CD4-positive, alpha-beta T cell treated with Interleukin-17A for 1 hour (primary cell): ENCODE measurements at places on chromosomes 12 and 14.

- DNase-seq, result no peak
Measured at GRCh38 chr12:62977883-62978282, 42.9 kb upstream of the PPM1H start.

- no peak for DNase-seq
Measured at GRCh38 chr14:79638672-79639266, 572.5 kb downstream of the DIO2 start.

DNA sequence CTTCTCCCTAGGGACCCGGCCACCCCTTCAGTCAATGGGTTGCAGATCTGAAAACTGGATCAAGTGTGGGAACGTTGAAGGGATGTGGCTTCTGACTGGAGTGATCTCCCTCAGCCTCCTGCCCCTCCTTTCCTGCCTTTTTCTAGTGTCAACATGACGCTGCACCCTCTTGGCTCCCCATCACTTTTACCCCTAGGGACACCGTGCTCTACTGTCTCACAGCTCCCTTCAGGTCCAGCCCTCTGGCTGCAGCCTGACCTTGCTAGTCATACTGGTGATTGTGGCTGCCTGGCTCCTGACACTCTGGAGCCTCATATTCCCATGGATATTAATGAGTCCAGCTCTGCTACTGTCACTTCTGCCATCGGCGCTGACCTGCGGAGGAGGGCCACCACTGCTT lies 51.5 kb upstream of the RASSF3 start:
- no peak for DNase-seq

DNA sequence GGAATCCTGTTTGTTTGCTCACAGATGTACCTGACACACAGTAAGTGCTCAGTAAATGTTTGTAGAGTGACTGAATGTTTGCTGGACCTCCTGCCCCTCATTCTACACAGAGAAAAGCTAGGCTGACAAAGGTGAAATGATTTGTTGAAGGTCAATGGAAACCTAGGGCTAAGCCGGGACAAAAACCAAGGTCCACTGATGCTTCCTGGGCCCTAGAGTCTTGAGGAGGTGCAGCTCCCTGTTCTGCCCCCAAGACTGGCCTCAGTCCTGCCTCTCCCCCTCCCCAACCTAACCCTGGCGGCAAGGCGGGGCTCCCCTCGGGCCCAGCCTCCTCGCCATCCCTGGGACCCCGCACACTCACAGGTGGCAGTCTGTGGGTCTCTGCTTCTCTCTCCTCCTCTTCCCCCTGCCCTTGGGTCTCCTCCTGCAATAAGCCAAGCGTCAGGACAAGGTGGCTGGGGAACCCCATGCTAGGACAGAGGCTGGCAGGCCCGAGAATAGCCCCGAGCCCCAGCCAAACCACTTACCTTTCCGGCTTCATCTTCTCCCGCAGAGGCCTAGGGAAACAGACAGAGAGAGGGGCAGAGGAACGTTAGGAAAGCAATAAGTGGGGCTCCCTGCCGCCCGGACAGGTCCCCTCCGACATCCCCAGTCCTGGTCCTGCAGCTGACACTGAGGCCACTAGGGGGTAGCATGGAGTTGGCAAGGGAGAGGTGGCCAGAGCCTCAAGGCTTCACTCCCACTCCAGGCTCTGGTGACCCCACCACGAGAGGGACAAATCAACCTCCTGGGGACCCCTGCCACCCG lies 9.3 kb downstream of the PGF start:
- peak; percentile 78 for DNase-seq

DNA sequence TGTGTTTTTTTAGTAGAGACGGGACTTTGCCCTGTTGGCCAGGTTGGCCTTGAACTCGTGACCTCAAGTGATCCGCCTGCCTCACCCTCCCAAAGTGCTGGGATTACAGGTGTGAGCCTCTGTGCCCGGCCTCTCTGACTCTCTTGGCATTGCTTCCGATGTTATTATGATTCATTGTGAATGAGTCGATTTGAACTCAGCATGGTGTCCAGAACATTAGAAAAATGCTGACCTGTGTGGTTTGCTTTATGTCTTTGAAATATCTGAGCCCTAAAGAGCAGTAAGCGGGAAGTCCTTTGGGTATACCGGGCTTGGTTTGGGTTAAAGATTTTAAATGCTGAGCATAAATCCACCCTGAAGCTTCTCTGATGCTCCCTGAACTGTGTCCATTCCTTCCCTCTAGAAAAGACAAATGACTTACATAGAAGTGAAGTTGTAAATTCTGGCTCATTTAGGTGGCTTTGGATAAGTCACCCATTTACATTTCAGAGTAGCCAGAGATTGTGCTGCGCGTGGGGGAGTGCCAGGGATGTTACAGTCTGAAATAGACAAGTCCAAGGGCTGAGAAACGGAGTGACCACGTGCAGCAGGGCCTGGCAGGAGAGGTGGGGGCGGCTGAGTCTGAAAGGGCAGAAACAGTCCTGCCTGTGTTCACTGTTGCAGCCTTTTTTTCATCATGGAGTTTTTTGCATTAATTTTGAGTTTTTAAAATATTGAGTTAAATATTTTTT lies 39.6 kb downstream of the SLC15A4 start:
- DNase-seq, result no peak

- no peak for DNase-seq
Measured at GRCh38 chr14:100892496-100893227, 10.9 kb downstream of the RTL1 start.

DNA sequence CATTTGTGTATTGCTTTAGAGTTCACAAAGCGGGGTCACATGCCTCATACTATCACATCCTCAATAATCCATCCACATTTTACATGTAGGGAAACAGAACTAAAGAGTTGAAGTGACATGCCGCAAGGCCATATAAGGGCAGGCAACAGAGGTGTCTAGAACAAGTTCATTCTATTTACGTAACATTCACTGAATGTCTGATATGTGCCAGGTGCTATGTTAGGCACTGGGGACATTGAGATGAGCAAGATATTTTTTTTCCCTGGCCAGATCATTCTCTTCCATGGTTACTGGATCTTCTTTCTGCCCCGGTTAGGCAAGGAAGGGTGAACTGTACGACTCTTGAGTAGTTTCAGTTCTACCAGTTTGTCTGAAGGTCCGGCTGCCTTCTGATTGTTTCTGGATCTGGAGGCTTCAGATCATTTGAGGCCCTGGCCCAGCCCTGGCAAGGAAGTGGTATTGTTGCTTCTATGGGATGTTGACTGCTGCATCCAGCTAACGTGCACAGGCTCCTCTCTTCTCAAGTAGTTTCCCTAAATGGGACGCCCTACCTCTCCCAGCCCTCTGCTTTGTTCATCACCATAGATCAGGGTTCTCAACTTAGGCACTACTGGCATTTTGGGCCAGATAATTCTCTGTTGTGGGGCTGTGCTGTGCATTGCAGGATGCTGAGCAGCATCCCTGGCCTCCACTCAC lies 12.1 kb downstream of the GPATCH2L start:
- no peak for DNase-seq

- no peak for DNase-seq
Measured at GRCh38 chr14:26217778-26218177, 380.1 kb downstream of the NOVA1 start.

DNA sequence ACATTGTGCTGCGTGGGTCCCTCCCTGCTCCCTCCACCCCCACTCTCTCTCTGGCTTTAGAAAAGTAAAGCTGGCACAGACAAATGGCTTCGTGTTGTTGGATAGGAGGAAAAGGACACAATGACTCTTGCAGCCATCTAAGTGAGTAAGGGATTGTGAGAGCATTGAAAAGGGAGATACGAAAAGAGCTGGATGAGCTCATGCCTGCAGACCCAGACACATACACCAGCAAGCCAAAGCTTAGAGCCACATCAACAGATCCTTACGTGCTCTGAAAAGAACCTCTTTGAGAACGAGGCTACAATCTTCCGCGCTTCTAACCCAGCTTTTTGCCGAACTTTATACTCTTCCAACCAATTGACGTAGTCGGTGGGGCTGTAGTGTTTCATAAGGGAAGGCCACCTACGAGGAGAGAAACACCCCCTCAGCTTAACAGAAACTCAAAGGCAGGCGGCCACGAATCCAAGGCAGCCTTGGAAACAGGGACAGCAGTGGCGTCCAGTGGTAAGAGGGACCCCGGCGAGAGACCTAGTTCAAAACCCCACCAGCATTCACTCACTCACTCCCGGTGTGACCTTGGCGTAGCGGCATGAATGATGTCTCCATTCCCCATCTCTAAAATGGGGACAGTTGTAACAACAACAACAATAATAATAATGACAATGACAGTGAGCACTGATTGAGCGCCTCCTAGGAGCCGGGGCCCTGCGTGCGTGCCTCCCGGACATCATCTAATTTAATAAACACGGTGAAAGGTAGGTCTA lies 1.1 kb downstream of the FBXO21 start:
- no peak for DNase-seq

DNA sequence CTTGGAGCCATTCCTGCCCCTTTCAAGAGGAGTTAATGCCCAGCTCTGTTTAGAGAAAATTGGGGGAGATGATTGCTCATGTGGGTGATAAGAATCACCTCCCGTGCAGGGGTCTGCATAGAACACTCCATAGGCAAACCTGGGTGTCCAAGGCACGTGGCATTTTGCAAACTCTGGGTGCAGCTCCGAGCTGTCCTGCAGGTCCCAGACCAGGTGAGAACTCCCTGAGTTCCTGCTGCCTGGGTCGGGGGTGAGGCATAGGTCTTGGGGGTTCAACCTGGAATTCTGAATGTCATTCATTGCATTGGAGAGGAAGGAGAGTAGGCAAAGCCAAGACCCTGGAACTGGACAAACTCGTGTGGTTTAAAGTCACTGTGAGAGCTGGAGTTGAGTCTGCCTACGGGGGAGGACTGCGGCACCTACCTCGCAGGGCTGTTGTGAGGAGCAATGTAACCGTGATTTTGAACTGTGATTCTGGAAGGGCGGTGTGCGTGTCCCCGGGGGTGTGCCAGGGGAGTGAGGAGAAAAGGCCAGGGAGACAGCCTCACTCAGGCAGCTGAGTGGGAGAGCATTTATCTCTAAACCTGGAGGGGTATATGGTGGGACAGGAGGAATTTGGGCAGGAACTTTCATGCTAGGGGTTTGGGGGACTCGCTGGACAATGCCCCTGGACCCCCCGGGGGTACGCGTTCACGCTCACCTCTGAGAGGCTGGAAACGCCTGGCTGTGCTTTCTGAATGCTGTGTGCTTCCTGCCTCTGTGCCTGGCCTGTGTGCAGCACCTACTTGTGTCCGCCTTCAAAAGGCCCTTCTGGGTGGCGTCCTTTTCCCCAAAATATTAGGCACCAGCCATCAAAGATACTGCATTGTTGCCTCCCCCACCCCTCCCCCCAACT lies 30.4 kb downstream of the MEG3 start:
- no peak for DNase-seq

DNA sequence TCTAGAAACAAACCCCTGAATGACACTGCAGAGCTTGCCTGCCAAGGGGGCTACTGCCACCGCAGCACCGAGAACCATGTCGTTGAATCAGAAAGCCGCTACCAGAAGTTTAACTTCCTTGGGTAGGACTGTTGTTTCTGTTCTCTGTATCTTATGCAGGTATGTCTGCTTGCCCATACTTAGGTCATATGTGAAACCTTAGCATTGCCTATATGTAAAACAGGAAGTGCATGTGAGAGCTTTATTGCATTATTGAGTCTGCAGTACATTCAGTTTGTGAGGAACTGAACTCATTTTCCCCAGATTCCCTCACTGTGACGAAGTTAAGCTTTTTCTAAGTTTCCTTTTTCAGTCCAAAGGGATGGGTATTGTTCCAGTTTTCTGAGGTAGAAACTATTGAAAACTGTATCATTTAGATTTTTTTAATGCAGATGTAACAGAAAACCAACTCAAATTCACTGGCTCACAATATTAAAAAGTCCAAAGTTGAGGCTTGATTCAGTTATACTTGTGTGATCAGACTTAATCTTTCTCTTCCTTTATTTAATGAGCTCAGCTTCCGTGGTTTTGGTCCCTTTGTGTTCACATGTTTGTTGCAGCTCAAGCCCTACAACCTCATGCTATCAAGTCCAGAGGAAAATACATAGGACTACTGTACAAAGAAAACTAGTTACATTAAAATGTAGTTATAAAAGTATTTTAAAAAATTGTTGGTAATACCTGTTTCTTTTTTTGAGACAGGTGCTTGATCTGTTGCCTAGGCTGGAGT lies 6.9 kb downstream of the FBXO34 start:
- peak; percentile 20 for DNase-seq

- DNase-seq, result no peak
Measured at GRCh38 chr14:41758011-41758665, 151.5 kb downstream of the LRFN5 start.

DNA sequence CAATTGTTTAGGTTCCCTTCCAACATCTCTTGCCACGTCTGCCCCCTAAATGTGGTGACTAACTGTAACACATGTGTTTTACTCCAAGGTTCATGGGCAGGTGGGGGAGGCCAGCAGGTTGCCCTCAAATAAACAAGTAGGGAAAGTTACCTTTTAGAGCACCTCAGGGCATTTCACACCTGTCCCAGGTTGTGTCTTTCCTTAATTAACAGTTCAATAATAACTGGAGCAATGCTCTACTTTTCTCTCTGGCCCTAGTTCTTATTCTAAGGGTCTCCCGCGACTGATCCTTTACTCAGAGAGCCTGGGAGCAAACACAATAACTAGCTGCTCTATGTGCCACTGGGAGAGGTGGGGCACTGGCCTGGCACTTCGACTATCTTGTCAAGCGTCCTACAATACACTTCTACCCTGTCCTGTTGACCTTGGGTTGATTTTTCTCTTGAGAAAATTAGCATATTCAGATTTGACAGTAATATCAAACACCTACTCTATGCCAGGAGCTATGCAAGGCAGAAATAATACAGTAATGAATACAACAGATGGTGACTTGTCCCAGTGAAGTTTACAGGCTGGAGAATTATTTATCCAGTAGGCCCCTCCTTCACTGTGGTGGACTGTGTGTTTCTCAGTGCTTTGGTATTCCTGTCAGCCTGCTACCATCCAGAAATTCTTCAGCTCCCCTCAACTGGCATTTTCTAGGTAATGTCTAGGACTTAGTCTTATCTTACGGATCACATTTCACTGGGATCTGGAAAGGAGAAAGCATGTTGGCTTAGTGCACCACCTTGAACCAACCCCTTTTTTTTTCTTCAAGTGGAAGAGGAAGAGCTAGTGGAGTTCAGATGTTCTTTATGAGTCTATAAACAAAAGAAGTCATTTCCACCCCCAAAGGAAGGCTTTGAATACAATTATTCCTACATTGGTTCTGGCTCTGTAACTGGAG lies 202.6 kb downstream of the CRADD start:
- DNase-seq, result no peak

- no peak for DNase-seq
Measured at GRCh38 chr14:105412771-105413543, 6.7 kb upstream of the MTA1 start.

- no peak for DNase-seq
Measured at GRCh38 chr12:30448038-30448437, 247.6 kb downstream of the IPO8 start.

DNA sequence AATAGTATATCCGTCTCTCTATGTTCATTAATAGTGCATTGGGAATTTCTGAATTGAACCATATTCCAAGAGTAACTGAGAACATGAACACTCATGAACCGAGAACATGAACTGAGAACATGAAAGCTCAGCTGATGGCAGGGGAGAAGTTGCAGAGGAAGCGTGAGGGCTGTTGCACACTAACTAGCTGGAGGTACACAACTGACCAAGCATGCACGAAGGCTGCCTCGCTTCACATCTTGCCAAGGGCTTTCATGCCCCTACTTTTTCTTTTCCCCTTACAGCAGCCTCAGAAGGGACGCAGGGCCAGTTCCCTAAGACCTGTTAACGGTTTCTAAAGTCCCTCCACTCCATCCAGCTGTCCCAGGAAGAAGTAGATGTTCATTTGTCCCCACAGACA lies 4.3 kb downstream of the RNASE1 start:
- no peak for DNase-seq

- DNase-seq, result no peak
Measured at GRCh38 chr12:111826316-111826715, 15.7 kb upstream of the MAPKAPK5 start.

- no peak for DNase-seq
Measured at GRCh38 chr14:97866195-97866594, 1069.0 kb downstream of the VRK1 start.
